ENCODE measurements at places on chromosomes 13 and 19.

DNA sequence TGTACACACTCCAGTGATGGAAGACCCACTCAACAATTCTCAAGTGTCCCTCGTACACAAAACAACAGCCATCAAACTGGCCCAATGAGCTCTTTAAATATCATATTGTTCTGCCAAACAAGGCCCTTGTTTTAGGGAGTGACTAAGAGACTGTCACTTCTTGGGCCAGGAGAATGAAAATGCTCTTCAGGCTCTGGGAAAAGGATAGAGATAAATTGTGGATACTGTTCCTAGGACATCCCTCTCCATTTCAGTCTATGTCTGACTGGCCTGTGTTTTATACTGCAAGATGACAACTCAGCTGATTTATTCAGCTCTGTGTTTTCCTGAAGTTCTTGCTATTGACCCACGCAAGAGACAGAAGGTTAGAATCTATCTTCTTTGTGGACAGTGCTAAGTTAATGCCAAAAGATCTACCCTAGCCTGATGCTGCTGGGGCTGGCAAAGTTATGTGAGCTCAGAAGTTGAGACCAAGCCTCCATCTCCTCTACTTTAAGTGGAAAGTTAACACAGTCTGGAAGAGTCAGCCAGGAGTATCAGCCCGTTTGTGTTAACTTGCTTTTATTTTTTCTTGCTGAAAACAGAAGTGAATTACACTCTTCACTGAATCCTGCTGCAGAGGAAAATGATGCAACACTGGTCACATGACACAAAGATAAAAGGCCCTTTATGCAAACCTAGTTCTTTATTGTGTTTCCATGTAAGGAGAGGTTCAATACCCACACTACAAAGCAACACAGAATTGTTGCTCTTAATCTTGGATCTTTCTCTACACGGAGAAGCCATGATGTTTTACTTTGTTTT, 14.6 kb downstream of the FRY start:
- DNase-seq: no peak

- DNase-seq: no peak
These were observed 126.3 kb downstream of the RNF17 start for GRCh38 chr13:24890256-24890655.

DNA sequence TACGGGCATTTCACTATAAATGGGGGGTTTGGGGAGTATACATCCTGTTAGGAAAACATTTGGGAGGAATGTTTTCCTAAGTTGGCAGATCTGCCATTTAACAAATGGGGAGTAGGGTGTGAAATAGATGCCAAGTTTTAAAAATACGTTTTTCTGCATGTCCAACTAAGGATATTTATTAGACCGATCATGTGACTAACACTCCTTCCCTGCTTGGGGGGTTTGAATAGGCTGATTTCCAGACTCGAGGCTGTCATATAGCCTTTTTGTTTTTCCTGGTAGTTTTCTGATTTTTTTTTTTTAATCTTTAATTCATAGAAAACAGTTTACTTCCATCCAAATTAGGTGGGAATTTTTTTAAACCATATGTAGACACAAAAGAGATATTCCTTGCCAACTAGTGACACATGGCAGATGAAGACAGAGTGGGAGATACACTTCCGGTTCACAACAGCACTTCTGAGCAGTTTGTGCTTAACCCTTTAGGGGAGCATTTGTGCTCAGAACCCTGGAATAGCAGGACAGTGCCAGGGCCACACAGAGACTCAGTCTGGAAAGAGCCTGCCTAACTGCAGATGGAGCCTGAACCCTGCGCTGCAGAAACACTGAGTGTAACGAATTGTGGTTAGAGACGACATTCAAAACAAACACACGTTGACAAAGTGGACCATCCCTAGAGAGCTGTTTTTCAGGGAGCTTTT, 5.6 kb upstream of the GATAD2A start:
- DNase-seq: no peak

DNA sequence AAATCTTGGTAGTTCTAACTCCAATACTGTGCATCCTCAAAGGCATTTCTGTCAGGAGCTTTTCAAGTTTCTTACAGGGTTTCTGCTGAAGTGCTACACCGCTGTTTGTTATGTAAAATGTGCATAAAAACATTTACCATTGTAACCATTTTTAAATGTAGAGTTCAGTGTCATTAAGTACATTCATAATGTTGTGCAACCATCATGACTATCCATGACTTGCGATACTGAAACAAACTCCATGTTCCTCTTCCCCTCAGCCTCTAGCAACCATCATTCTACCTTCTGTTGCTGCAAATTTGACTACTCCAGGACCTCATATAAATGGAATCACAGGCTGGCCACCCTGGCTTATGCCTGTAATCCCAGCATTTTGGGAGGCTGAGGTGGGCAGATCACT, 14.4 kb upstream of the SLC25A42 start:
- no peak for DNase-seq

- no peak for DNase-seq
These were observed 211.8 kb upstream of the SOX1 start for GRCh38 chr13:111855191-111855590.

GRCh38 chr19:54029301-54029700, 34.4 kb downstream of the VSTM1 start:
- DNase-seq: no peak

- no peak for DNase-seq
These were observed 5.3 kb upstream of the NRTN start for GRCh38 chr19:5799247-5800241.

DNA sequence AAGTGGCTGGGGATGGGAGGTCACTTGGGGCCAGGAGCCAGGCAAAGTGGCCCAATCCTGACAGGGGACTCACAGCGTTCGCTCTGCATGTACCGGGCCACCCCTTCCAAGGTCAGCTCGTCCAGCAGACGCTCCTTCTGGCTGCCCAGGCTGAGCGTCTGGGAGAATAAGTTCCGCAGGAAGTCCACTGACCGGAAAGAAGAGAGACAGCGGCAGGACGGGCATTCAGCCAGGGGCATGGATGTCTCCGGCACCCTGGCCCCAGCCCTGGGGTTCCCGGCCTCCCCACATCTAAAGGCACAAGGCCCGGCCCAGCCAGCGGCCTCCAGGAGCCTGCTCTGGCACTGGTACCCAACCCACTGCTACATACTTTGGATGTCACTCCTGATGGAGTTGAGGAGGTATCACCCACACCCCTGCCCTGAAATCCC, 6.1 kb downstream of the SIRT2 start:
- DNase-seq: no peak

GRCh38 chr19:3146677-3147100, 10.9 kb downstream of the GNA15 start:
- peak; percentile 95 for DNase-seq

DNA sequence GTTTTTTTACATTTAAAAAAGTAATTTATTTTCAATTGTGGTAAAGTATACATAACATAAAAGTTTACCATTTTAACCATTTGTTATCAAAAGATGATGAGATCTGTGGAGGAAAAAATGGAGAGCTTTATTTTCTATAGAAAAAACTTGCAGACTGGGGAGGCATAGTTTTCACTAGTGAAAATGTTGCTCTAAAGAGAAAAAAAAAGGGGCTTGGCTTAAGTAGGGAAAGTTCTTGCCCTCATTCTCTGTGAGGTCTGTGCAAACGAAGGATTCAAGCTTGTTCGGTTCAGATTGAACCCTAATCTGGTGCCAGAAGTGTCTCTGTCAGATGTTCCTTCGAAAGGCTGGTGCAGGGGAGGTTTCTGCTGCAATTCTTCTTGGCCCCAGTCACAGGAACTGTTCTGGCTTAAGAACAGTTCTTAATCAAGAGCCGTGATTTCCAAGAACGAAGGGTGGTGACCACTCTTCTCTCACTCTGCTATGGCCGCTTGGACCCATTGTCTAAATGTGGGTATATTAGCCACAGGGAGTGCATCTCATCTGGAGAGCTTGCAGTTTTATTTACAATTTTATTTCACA, 42.1 kb downstream of the PCCA start:
- DNase-seq: no peak

DNA sequence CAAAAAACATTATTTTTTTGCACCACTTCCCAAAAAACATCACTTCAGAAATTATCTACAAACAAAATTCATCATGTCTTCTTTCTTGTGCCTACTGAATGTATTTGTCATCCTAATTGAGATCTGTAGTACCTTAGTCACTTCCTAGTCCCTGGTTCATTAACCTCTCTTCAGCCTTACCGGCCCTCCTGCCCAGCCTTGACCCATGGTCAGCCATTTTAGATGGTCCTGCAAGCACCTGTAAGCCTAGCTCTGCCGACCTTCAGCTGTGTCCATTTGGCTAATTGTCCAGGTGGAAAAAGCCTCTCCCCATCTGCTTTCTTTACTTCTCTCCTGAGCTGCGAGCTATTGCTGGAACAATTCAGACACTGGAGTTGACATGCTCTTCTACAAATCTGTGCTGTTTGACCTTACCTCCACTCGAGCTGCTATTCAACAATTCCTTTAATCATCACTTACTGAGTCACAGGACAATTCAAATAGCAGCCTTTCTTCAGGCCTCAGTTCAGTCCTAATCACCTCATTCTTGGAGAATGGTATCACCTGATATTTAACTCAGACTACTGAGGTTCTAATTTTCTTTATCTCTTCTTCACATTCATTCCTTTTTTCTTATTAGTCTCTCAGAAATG, 882.5 kb downstream of the PCDH9 start:
- DNase-seq: no peak

DNA sequence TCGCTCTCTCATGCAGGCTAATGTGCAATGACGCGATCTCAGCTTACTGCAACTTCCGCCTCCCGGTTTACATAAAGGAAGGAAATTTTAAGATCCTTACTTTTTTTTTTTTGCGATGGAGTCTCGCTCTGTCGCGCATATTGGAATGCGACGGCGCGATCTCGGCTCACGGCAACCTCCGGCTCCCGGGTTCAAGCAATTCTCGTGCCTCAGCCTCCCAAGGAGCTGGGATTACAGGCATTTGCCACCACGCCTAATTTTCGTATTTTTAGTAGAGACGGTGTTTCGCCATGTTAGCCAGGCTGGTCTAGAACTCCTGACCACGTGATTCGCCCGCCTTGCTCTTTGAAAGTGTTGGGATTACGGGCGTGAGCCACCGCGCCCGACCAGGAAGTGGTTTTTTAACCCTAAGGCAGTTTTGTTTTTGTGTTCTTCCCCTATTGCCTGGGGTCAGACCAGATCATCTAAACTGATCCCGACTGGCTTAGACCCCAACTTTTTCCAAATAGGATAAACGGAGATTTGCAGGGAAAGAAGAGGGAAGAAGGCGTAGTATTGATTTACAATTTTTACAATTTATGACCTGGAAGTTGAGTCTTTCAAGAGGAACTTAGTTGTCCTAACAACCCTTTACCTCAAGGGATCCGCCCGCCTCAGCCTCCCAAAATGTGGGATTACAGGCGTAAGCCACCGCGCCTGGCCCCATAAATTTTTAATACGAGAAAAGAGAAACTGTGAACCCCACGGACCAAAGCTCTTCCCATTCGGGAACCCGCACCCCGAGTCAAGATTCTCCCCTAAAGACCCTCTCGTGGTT, 142.0 kb downstream of the ZNF737 start:
- peak; percentile 63 for DNase-seq

- no peak for DNase-seq
These were observed 60.0 kb upstream of the SERP2 start for GRCh38 chr13:44313674-44314073.

DNA sequence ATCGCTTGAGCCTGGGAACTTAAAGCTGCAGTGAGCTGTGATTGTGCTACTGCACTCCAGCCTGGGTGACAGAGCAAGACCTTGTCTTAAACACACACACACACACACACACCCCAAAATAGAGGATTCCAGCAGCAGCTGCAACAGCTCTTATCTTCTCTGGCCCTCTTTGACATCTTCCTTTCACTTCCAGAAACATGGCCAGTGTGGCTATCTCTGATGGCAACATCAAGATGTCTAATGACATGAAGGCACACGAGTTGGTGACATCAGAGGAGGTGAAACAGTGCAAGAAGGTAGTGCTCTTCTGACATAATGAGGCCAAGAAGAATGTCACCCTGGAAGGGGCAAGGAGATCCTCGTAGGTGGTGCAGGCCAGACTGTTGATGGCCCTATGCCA, 81.2 kb downstream of the TM9SF2 start:
- no peak for DNase-seq

DNA sequence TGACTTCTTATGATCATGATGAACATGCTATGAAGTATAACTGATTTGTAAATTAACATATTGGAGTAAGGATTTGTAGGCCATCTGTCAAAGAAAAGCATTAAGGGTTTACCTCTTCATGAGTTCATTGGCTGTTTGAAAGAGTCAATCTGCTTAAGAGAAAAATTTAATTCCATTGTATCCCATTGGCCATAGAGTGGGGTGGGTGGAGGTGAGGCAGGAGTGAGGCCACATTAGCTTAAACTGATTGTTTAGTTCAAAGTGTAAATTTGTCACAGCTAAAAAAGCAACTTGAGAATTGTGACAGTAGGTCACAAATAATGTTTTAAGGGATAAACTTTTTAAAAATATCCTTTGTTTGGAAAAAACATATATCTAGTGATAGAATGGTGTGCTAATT, 11.4 kb downstream of the GPR180 start:
- no peak for DNase-seq

GRCh38 chr13:53041968-53042516, 13.4 kb downstream of the OLFM4 start:
- no peak for DNase-seq

GRCh38 chr13:113318956-113319355, 21.9 kb downstream of the LAMP1 start:
- no peak for DNase-seq

- DNase-seq: no peak
These were observed 12.6 kb upstream of the ZNF414 start for GRCh38 chr19:8526345-8527091.

DNA sequence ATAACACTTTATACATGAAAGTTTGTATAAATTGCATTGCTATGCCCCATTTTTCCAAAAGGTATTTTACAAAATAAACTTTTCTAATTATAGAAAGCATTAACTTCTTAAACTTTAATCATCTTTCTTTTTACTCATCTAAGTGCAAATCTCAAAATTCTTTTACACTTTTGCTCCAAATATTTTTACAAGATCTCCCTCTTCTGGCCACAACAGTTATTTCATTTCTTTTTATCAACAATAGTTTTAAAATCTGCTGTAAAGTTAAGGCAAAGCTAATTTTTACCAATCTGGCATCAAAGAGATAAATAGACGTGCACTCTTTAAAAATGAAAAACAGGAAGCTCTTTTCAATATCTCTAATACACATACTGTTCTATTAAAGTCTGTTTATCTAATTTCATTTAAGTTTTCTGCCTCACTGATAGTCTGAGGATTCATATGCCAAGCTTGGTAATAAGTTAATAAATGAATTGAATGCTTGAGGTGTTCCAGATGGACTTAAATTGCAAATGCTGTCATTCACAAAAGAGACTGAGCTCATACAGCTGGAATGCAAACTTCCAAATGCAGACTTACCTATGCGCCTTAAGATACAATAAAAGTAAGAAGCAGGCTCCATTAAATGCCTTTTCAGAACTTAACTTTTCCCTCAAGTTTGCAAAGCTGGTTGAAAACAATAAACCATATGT, 583.0 kb upstream of the ATXN8OS start:
- no peak for DNase-seq

DNA sequence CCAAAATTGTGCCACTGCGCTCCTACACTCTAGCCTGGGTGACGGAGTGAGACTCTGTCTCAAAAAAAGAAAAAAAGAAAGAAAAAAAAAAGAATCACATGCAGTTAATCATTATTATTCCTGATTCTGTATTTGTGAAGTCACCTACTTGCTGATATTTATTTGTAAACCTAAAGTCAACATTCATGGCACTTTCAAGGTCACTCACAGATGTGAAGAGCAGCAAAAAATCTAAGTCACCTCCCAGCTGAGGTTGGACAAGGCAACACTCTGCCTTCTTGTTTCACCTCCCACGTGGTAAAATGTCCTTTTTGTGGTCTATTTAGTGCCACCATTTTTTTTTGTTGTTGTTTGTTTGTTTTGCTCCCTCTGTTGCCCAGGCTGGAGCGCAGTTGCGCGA, 26.5 kb downstream of the WDR88 start:
- DNase-seq: no peak

Data from activated CD8-positive, alpha-beta memory T cell treated with anti-CD3 and anti-CD28 coated beads, Interleukin-2, amount 50 U/mL, for 48 hours (primary cell).